AG10803 (cell line): ENCODE measurements at places on chromosomes 4 and X.

DNA sequence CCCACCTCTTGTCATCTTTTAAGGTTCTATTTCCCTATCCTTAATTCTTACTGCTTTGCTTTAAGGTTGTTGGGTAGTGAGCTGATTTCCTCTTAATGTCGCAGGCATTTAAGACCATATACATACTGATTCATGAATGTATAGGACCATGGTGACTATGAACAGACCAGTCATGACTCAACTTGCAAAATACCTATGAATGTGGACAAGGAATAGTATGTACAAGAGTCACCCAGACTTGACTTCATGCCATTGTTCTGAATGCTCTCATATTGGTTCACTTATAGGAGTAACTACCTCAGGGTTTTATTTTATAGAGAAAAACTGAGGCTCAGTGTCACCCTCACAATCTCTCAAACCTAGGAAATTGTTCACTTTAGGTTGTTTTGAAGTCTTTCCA, 44.3 kb downstream of the CCNG2 start:
- peak; percentile 25 for DNase-seq

GRCh38 chrX:53768451-53768850, 81.9 kb upstream of the HUWE1 start:
- no peak for DNase-seq

DNA sequence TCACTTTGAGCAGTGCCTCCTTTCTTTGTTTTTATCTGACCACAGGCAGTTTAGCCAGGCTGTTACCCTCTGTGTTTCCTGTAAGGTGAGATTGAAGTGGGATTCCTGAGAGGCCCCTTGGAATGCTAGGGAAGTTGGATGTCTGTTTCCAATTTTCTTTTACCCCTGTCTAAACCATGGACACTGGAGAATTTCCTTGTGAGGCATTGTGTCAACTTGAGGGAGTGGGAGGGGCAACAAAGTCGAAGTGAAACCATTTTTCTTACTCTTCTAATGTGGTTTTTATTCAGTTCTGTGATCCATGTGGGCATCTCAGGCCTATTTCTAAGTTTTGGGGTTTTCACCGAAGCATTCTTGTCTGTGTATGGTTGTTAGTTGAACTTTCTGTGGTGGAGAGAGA, 296.1 kb upstream of the UGT8 start:
- DNase-seq, result peak; percentile 40

GRCh38 chr4:93416344-93417128, 412.0 kb upstream of the ATOH1 start:
- DNase-seq, result no peak

- DNase-seq, result peak; percentile 36
Measured at GRCh38 chr4:184588893-184589292, 60.4 kb downstream of the CASP3 start.

GRCh38 chr4:71272976-71273375, 65.8 kb upstream of the SLC4A4 start:
- DNase-seq, result no peak

GRCh38 chr4:113645771-113646441, 115.6 kb downstream of the CAMK2D start:
- DNase-seq, result peak; percentile 43

GRCh38 chr4:37675587-37676290, 10.4 kb downstream of the RELL1 start:
- no peak for DNase-seq

DNA sequence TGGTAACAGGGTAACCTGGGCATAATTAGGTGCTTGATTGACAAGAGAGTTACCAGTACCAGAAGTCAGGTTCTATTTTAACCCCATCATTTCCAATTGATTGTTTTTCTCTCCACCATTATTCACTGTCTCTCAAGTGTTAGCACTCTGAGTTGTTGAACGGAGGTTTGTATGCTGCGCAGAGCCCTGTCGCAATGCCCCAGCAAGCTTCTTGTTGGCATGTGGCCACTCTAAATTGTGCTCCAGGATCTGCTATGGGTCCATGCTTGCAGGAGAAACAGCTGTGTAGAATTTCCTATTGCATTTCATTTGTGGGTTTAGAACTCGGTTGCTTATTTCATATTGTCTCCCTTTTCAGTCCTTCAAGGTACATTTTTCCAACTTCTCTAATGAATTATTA, 98.2 kb downstream of the KLHL8 start:
- no peak for DNase-seq

DNA sequence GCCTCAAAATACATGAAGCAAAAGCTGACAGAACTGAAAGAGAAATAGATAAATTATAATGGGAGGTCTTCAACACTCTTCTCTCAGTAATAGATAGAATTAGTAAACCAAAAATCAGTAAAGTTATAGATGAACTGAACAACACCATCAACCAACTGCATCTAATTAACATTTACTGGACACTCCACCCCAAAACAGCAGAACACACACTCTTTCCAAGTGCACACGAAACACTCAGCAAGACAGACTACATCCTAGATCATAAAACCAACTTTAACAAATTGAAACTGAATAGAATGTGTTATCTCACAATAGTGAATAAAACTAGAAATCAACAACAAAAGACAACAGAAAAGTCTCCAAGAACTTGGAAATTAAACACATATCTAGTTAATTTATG, 25.1 kb upstream of the TCEAL4 start:
- no peak for DNase-seq

DNA sequence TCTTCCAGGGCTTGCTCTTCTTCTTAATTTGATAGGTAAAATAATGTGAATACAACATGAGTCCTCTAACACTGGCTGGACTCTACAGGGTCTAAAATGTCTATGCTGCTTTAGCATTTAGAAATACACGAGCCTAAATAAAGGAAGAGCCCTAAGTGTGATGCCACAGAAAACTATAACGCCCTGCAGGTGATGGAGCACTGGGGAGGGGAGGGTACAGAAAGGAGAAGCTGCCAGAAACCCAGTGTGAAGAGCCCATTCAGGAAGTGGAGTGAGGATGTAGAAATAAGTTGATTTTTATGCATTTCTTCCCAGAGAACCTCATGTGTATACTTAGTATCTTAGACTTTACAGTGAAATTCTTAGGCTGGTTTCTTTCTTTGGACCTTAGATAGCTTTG, 83.4 kb downstream of the TNIP2 start:
- DNase-seq, result no peak

GRCh38 chr4:8910100-8910821, 38.6 kb upstream of the HMX1 start:
- DNase-seq, result no peak

DNA sequence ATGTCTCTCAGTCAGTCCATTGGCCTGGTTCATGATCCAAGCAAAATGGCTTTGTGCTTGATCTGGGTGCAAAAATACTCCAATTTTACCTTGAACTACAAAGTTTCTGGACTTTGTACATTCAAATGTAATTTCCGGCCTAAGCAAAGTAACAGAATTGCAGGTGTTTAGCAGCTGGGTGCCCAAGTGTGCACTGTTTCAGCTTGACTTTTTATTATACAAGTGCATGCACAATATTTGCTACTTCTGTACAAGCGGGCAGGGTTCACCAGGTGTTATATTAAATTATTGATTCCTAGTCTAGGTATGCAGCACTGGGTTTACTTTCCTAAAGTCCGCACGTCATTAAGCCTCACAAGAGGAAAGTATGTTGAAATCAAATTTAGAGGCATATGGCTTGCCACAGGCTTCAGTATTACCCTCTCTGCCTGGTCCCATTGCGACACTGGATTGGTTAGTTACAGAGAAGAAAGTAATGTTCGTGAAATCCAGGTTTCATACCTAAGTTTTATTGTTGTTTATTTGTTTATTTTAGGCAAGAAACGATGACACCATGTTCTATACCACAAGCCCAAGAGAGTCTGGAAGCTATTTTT, 376.9 kb upstream of the CTSO start:
- DNase-seq, result no peak
